ENCODE measurements at places on chromosomes 6 and 20.

DNA sequence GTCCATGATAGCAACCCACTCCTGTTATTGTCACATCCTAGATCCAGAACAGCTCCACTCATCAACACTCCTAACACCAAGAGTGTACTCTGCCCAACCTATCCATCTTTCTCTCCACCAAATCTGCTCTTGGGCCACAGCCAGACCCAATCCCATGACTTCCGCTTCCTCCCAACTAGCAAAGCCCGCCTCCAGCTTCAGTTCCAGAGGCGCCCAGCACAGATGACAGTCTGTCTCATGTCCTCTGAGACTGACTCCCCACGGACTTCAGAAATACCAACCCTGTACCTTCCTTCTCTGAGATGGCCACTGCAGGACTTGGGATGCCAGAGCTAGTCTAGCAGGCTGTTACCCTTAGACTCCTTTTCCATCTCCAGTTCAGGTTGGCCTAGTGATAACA is 48.6 kb downstream of the DTNBP1 start:
- no peak for DNase-seq

GRCh38 chr6:163405412-163406309 is 8.9 kb upstream of the QKI start:
- peak; percentile 41 for DNase-seq

GRCh38 chr6:46116289-46116688 is 13.5 kb upstream of the ENPP4 start:
- no peak for DNase-seq

DNA sequence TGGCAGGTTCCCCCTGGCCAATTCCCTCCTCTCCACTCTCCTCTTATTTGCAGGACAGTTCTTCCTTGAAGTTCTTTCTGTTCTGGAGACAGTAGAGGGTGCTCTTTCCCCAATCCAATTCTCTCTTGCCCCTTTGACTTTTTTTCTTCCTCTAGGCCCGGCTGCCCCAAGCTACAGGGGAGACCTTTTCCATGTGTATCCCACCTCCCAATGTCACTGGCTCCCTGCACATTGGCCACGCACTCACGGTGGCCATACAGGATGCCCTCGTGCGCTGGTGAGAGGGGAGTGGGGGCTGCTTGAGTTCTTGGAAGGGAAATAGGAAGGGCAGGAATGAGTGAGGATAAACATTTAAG is 1.5 kb downstream of the VARS2 start:
- peak; percentile 60 for DNase-seq

DNA sequence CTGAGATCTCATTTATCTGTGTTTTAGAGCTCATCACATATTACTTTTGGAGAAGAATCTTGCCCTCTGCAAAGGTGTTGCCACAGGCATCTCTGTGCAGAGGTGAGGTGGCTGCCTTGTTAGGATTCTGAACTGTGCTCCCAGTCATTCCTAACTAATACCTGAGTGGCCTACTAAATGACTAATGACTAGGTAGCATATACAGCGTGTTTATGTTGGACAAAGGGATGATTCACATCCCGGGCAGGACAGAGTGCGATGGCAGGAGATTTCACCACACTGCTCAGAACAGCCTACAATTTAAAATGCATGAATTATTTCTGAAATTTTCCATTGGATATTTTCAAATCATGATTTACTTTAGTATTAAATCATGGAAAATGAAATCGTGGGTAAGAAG is 23.1 kb upstream of the CGA start:
- no peak for DNase-seq

DNA sequence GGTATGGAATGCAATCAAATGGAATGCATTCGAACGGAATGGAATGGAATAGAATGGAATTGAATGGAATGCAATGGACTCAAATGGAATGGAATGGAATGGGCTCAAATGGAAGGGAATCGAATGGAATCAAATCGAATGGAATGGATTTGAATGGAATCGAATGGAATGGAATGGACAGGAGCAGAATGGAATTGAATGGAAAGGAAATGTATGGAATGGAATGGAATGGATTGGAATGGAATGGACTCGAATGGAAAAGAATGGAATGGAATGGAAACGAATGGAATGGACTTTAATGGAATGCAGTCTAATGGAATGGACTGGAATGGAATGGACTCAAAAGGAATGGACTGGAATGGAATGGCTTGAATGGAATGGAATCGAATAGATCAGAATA is 18.3 kb upstream of the DEFB115 start:
- no peak for DNase-seq

GRCh38 chr6:158816803-158817727 is 2.1 kb downstream of the EZR start:
- no peak for DNase-seq

DNA sequence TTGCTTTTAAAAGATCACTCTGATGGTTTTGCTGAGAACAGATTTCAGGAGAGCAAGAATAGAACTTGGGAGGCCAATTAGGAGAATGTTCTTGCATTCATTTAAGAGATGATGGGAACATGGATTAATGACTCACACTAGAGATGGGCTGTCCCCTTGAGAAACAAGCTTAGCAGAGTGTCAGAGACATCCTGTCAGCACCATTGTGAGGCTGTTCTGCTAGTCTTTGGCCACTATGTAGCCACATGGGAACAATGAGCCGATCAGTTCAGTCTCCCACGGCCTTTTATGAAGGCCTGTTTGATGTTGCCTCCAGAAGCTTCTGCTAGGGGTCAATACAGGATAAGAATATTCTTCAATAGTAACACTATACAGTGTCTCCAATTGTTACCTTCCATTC is 113.0 kb upstream of the EYA4 start:
- DNase-seq, result no peak

DNA sequence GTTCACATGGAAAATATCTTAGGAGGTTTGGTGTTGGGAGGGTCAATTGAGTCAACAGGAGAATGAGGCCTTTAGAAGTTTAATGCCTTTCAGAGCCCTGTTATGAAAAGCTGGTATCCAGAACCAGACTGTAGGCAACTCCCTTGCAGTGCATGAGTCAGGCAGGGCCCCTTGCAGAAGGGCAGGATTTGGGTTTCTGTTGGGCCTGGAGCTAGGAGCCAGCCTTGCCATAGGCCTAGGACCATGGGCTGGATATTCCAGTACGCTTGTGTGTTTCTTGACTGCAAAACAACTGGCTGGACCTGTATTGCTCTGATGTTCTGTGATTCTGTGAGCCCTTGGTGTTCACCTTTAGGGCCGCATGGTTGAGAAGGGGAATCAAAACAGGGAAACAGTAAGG is 350.9 kb upstream of the PRND start:
- no peak for DNase-seq

DNA sequence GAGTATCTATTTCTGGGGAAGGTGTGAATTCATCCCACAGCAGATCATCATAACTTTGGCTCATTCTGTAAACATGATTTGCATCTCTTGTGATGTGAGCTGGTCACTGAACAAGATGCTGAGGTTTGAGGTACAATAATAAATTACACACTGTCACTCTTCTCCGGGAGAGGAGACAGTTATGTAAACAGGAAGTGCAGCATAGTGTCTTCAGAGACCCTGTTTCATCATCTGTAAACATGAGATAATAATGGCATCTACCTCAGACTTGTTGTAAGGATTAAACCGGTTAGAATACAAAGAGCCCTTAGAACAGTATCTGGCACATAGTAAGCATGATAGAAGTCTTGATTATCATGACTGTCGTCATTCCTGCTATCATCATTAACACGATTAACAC is 125.2 kb downstream of the TBC1D7 start:
- no peak for DNase-seq

GRCh38 chr6:121838842-121839241 is 403.4 kb downstream of the GJA1 start:
- no peak for DNase-seq

- DNase-seq, result no peak
Observed at GRCh38 chr6:26200918-26201721, 113.9 kb downstream of the HFE start.
